ENCODE measurements at places on chromosomes 7 and 10.

DNA sequence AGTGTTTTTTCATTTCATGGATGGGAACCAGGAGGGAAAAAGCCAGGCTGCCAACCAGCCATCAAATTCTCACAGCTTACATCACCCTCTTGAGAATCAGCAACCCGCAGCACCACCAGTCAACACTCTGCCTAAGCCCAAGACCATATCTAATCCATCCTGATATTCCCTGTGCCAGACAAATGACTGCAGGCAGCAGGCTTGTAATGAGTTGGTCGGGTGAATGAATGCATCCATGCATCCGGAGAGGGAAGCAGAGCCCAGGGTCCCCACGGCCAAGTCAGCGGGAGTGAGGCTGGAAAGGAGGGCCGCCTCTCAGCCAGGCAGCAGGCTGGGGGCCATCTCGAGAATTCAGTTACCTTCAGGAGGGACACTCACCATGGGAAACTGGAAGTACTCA, 46.9 kb downstream of the SLIT1 start:
- no peak for DNase-seq

- no peak for DNase-seq
Observed at GRCh38 chr10:19874791-19875190, 58.6 kb downstream of the PLXDC2 start.

GRCh38 chr7:77529279-77529678, 7.8 kb upstream of the PTPN12 start:
- DNase-seq: no peak

DNA sequence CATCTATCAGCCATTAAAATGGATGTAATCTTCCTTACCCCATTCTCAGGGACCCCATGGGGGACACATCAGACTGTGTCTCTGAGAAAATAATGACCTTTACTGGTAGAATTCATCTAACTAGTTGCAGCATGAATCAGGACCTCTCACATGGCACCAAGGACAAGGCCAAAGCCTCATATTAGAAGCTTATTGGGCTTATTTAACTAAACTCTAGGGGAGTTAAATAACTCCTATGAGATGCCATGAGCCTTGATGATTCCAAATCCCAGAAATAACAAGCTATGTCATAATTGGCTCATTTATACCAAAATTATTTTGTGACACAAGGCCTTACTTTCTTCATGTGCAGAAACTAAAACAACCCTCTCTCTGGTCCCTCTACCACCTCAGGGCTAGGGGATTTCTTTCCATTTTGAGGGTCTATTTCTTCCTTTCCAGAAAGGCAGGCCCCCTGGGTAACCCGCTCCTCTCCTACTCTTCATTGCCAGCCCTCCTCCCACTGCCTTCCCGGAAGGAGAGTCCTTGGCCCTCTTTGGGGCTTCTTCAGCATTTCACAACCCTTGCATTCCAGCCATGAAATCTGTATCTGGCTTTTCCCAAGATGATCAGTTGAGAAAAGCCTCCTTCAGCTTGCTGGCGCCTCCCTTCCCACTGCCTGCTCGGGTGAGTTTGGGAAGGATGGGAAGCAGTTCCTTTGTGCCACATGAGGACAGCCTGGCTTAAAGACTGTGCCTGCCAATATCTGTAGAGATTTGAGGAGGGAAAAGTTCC, 41.8 kb upstream of the TRIM8 start:
- no peak for DNase-seq

DNA sequence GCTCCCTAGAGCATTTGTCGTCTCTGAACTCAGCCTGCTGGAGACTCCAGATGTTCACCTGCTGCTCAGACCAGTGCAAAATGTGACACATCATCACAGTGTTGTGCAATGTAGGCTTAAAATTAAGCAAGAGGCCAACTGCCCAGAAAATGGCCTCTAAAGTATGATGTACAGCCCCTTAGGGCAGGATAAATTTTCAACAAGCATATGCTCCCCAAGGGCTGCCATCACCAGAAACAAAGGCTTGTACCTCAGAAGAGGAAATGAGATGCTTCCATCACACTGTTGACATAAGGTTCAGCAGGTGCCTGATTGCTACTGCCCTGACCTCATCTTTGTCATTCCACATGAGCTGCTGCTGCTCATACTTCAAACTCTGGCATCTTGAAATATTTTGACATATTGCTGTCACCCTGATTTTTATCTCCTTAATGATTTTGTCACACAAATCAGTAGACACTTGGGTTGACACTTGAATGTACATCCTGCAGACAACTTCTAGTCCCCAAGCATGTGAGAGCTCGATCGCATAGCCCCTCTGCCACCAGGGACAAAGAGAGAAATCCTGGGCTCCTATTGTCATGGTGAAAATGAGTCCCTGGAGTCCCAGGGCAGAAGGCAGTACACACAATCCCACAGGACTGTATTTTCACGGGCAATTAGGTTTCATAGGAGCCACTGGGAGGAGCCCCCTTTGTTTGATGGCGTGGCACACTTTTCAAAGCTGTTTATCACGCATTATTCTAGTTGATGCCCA, 219.7 kb upstream of the STK17A start:
- DNase-seq: no peak

GRCh38 chr10:87850742-87851205, 12.6 kb downstream of the KLLN start:
- DNase-seq: no peak

DNA sequence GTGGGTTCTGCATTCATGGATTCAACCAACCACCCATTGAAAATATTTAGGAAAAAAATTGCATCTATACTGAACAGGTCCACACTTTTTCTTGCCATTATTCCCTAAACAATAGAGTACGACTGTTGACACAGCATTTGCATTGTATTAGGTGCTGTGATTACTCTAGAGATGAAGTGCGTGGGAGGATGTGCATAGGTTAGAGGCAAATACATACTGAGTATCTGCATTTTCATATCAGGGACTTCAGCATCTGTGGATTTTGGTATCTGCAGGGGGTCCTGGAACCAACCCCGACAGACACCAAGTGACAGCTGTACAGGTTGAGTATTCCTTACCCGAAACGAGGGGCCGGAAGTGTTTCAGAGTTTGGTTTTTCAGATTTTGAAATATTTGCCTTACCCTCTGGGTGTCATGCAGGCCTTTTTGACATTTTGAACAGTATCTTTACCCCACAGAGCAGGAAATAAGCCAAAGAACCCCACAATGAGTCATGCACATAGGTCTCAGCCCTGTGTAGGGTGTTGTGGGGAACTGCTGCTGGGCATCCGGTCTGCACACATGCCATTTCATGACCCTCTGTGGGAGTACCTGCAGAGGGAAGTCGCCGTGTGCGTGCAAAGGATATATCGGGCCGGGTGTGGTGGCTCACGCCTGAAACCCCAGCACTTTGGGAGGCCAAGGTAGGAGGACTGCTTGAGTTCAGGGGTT, 14.5 kb downstream of the NUDT5 start:
- DNase-seq: peak; percentile 33

DNA sequence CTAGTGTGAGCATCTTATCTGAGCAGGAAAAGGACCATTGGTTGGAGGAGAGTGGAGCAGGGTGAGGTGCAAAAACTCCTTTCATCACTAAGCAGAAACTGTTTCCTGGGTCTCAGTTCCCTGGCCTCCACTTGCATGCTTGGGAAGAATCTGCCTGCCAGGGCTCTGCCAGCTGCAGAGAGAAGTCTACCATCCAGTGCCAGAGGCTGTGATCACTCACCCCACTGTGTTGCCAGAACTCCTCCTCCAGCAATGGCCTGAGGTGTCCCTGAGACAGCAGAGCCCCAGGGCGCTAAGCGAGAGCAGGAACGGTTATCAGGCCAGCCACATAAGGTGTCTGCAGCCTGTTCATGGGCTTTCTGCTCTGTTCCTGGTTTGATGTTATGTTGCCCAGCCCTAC, 991.4 kb downstream of the CCSER2 start:
- DNase-seq: no peak

GRCh38 chr10:124671486-124672075, 72.6 kb downstream of the FAM53B start:
- no peak for DNase-seq

- DNase-seq: no peak
Observed at GRCh38 chr10:72242675-72243074, 26.6 kb upstream of the ASCC1 start.

- DNase-seq: no peak
Observed at GRCh38 chr7:100248483-100248882, 28.7 kb downstream of the PVRIG start.

GRCh38 chr7:93981480-93981874, 22.7 kb downstream of the BET1 start:
- DNase-seq: no peak

DNA sequence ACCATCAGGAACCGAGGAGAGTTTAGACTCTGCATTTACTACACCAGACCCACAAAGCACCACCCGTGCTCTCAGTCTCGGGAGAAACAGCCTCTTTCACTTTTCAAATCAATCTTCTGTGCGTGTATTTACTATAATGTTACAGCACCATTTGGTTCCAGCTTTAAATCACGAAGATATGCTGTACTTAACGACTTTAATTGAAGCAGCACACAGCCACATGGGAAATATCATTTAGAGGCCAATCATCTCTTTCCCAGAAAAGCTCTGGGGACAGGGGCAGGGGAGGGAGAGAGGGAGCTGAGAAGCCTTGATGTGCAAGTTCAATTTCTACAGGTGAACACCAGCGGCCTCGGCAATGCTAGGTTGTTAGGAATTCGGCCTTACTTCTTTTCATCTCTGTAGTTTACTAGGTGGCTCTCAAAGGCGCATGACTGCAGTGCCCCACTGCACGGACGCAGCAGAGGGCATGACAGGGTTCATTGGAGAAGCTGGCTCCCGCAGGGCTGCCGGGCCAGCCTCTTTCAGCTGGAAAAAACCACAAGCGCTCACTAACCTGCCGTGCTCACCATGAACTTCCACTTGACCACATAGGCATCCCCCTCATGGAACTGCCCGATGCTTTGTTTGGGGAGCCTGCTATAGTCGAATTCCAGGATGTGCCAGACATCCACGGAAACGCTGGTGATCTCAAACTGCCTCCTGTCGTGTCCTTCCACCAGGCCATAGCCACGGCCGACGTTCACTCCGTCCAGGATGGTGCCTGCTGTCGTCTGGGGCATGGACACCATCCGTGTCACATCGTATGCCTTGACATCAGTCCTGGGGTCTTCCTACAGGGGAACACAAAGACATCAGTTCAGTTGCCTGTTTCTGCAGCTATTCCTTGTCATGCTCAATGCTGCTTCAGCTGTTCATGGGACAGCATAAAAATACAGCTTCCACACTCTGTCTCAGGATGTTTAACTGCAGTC, 154.5 kb downstream of the SVIL start:
- no peak for DNase-seq

DNA sequence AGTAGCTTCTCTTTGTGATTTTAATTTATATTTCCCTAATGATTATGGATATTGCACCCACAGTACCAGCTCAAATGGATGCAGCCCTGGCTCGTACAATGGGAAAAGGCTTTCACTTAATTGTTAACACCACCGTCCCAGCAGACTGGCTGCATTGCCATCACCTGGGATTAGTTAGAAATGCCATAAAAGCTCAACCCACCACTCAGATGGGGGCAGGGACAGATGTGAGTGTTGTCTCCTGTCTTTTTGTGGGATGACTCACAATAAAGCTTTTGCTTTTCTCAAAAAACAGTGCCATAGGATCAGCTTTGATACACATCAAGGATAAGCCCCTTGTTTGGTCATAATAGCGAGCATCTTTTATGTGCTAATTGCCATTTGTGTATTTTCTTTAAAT, 729.1 kb downstream of the TNS3 start:
- DNase-seq: no peak

GRCh38 chr7:142168746-142169145, 57.2 kb downstream of the MGAM2 start:
- no peak for DNase-seq

DNA sequence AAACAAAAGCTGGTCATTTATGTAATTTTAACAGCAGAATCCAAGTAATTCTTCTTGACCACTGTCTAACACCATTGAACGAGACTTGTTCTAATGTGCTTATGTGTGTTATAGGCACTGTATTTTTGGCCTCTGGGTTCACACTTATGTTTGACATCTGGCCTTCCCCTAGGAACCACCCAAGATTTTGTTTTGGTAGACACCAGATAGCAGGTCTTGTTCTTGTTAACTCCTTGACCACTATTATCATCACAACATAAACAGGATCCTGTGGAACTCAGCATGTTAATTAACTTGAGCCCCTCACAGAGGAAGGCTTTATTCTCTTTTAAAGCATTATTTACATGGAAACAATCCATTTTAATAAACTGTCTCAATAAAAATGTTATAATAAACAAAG, 167.7 kb downstream of the SEMA3D start:
- no peak for DNase-seq

GRCh38 chr10:102120991-102121738, 997 bp upstream of the LDB1 start:
- DNase-seq: no peak

GRCh38 chr7:50594734-50595485, 29.7 kb upstream of the DDC start:
- DNase-seq: no peak

Measured in stimulated activated CD4-positive, alpha-beta T cell treated with anti-CD3 and anti-CD28 coated beads, Interleukin-15, amount 100 ng/mL, for 1 hour (primary cell).